ENCODE measurements at places on chromosomes 2 and 18. TPM values are rescaled to one million over a fixed set of nuclear protein-coding genes. Genes with fewer than 3 reads are reported as not detected.
A peak's percentile ranks its signal among the peaks of the same experiment; 100 is the strongest.

DNA sequence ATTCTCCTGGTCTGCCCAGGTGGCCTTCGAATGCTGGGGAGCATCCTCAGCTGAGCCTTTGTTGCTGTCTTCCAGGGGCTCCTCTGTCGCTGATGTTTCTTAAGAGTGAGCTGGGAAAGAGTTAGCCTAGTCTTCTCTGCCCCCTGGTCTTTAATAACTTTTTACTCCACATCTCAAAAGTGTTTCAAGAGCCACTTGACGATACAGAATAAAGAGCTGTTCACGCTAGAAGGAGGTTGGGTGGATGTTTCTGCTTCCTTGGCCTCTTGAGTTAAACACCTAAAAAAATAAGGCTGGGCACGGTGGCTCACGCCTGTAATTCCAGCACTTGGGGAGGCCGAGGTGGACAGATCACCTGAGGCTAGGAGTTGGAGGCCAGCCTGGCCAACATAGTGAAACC, 2.8 kb upstream of the BUB1 start:
- DNase-seq = peak; percentile 78
- no peaks in the 10 kb centered on the region for H3K4me1 ChIP-seq
- H3K27ac ChIP-seq = no peak overlapping the region

Gene GREB1L
- total RNA-seq = 0.28 TPM

Gene TEKT4
- total RNA-seq = 4.1 TPM

Gene VWC2L
- 0.25 TPM for total RNA-seq

- no peaks in the 10 kb centered on the region for H3K27me3 ChIP-seq
- H3K36me3 ChIP-seq = peaks cover 10% of the 10 kb centered on the region
- H3K4me1 ChIP-seq = peaks cover 3% of the 10 kb centered on the region
- H3K27ac ChIP-seq = no peak overlapping the region
- no peak for DNase-seq
These were observed 9.2 kb downstream of the PTMA start for GRCh38 chr2:231717281-231718171.

Gene STEAP3
- 4.3 TPM for total RNA-seq

GRCh38 chr2:117771969-117772630, 42.4 kb upstream of the DDX18 start:
- no peaks in the 10 kb centered on the region for H3K36me3 ChIP-seq
- no peak overlapping the region for H3K4me3 ChIP-seq

Gene STPG4
- total RNA-seq = 1.0 TPM

DNA sequence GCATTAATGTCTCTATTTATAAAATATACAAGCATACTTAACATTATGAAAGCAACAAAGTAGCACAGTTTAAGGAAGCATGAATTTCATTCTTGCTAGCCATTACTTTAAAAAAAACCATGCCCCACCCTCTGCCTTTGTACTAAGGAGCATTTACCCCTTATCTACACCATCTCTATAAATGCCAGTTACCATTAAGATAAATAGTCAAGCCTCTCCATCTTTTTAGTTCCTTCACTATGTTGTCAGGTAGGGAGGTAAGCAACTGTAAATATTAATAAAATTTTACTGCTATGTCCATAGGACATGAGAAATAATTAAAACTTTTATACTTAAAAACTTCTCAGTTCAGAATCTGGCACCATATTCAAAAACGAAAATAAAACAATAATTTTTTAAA, 42.1 kb downstream of the ROCK1 start:
- H3K36me3 ChIP-seq = peaks cover 2% of the 10 kb centered on the region
- no peak overlapping the region for H3K4me3 ChIP-seq
- no peak for DNase-seq
- no peaks in the 10 kb centered on the region for H3K27me3 ChIP-seq
- H3K4me1 ChIP-seq = no peaks in the 10 kb centered on the region
- H3K27ac ChIP-seq = no peak overlapping the region

Gene SNTG2
- 1.6 TPM for total RNA-seq

GRCh38 chr2:64730551-64731262, 77.0 kb upstream of the SERTAD2 start:
- DNase-seq = peak; percentile 90
- H3K4me3 ChIP-seq = peak overlapping the region; percentile 48
- H3K4me1 ChIP-seq = peaks cover 3% of the 10 kb centered on the region
- H3K27me3 ChIP-seq = no peaks in the 10 kb centered on the region
- no peaks in the 10 kb centered on the region for H3K36me3 ChIP-seq

- no peaks in the 10 kb centered on the region for H3K4me1 ChIP-seq
- no peak overlapping the region for H3K4me3 ChIP-seq
These were observed 14.1 kb downstream of the LAMA3 start for GRCh38 chr18:23703057-23703986.

DNA sequence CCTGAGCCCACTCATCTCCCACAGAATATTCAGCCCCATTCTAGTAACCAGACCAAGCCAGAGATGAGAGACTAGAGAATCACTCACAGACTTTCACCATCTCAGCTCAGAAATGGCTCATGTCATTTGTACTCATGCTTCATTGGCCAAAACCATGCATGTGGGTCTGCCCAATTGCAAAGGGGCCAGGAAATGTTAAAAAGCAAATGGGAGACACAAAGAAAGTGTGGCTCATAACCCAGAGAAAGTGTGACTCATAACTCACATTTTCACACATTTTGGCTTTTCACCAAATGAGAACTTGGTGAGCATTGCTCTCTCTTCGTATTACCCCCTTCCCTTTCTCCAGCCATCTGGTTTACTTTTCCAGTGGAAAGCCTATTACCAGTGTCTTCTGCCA, 66.2 kb downstream of the MDH1 start:
- H3K4me3 ChIP-seq = no peak overlapping the region
- no peaks in the 10 kb centered on the region for H3K36me3 ChIP-seq
- no peak overlapping the region for H3K27ac ChIP-seq
- no peaks in the 10 kb centered on the region for H3K27me3 ChIP-seq
- DNase-seq = no peak
- no peaks in the 10 kb centered on the region for H3K4me1 ChIP-seq

Gene OR6B2
- total RNA-seq = not detected

Gene FHOD3
- total RNA-seq = 4.4 TPM

DNA sequence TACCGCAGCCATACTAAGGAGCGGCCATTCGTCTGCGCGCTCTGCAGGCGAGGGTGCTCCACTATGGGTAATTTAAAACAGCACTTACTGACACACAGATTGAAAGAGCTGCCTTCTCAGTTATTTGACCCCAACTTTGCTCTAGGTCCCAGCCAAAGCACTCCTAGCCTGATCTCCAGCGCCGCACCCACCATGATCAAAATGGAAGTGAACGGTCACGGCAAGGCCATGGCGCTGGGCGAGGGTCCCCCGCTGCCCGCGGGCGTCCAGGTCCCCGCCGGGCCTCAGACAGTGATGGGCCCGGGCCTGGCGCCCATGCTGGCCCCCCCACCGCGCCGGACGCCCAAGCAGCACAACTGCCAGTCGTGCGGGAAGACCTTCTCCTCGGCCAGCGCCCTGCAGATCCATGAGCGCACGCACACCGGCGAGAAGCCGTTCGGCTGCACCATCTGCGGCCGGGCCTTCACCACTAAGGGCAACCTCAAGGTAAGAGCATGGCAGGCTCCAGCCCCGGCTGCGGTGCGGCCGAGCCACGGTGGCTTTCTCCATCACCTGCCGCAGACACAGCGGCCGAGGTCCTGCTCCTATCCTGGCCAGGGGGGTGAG, 15.5 kb downstream of the SALL3 start:
- H3K4me1 ChIP-seq = no peaks in the 10 kb centered on the region
- H3K36me3 ChIP-seq = no peaks in the 10 kb centered on the region
- H3K27ac ChIP-seq = no peak overlapping the region
- DNase-seq = no peak

GRCh38 chr18:55179835-55180234, 220.6 kb upstream of the CCDC68 start:
- no peak overlapping the region for H3K4me3 ChIP-seq
- no peak overlapping the region for H3K27ac ChIP-seq
- H3K4me1 ChIP-seq = peaks cover 11% of the 10 kb centered on the region
- DNase-seq = peak; percentile 63

Gene SLC14A1
- 10.5 TPM for total RNA-seq

Gene MAB21L4
- total RNA-seq = 2.9 TPM

Gene HAAO
- 12.5 TPM for total RNA-seq

DNA sequence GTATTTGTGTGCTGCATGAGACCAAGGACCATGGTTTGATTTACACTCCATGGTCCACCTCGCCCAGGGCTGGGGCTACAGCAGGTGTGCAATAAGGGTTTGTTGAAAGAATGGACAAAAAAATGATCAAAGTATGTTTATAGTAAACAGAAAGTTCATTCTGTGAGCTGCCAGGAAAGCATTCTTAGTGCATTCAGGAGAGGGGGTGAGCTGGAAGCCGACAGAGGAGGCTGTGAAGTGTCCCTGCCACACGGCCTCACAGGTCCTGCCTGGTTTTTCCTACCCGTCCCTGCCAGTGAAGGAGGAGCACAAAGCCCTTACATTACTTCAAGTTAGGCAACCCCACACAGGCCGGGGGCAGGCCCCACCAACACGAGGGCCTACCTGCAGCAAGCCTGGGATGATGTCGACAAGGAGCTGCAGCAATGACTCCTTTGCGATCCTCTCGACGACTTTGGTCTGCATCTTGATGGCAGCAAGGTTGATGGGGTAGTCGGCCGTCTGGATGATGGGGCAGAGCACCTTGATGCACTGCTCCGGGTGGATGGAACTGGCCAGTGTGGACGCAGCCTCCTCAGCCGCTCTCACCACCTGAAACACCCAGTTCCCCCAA, 63.2 kb upstream of the TFCP2L1 start:
- H3K27me3 ChIP-seq = no peaks in the 10 kb centered on the region
- H3K4me1 ChIP-seq = no peaks in the 10 kb centered on the region
- DNase-seq = no peak
- no peak overlapping the region for H3K27ac ChIP-seq

DNA sequence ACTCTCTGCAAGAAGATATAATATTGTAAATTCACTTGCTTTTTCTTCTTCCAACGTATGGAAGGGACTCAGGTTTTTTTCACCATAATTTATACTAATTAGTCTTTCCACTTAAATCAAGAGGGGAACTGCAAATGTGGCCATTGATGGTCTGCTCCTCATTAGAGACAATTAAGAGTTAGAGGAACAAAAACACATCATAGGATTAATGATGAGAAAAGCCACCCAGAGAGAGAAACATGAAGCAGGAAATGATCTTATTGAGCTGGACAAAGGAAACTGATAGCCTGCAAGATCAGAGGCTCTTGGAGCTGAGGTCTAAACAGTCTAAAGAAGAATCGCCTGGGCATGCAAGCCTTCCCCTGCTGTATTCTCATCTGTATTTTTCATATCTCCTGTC, 151.2 kb upstream of the NRP2 start:
- no peaks in the 10 kb centered on the region for H3K27me3 ChIP-seq
- no peak overlapping the region for H3K27ac ChIP-seq
- H3K4me1 ChIP-seq = no peaks in the 10 kb centered on the region
- H3K36me3 ChIP-seq = no peaks in the 10 kb centered on the region
- H3K4me3 ChIP-seq = no peak overlapping the region

Gene DLGAP1
- 11.8 TPM for total RNA-seq

Gene DES
- 23.9 TPM for total RNA-seq

Gene TSN
- total RNA-seq = 53.8 TPM

- no peak overlapping the region for H3K27ac ChIP-seq
- no peak for DNase-seq
- H3K27me3 ChIP-seq = no peaks in the 10 kb centered on the region
- no peaks in the 10 kb centered on the region for H3K36me3 ChIP-seq
- H3K4me3 ChIP-seq = no peak overlapping the region
These were observed 69.6 kb downstream of the MAPRE2 start for GRCh38 chr18:35110554-35111485.

- H3K4me3 ChIP-seq = no peak overlapping the region
- peak; percentile 32 for DNase-seq
- no peaks in the 10 kb centered on the region for H3K36me3 ChIP-seq
- peaks cover 5% of the 10 kb centered on the region for H3K4me1 ChIP-seq
- H3K27ac ChIP-seq = no peak overlapping the region
These were observed 16.9 kb downstream of the INPP4A start for GRCh38 chr2:98461498-98462049.

Gene BMPR2
- total RNA-seq = 55.0 TPM

- H3K4me3 ChIP-seq = no peak overlapping the region
- DNase-seq = no peak
These were observed 107.1 kb downstream of the LYPD6B start for GRCh38 chr2:149145314-149146295.

- H3K4me1 ChIP-seq = peaks cover 4% of the 10 kb centered on the region
- peak overlapping the region; percentile 31 for H3K27ac ChIP-seq
- no peaks in the 10 kb centered on the region for H3K27me3 ChIP-seq
These were observed 133.6 kb downstream of the SP3 start for GRCh38 chr2:173831312-173832229.

DNA sequence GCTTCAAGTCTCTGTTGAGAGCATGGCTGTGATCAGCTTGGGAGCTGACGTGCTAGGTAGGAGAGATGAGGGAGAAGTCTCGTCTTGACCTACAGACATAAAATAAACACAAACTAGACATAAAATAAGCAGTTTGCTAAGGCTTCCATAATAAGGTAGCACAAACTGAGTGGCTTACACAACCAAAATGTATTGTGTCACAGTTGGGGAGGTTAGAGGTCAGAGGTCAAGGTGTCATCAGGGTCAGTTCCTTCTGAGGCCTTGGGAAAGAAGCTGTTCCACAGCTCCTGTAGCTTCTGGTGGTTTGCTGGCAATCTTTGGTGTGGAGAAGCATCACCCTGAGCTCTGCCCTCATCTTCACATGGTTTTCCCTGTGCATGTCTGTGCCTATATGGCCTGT, 20.2 kb downstream of the DAW1 start:
- no peak overlapping the region for H3K27ac ChIP-seq
- DNase-seq = no peak
- H3K36me3 ChIP-seq = no peaks in the 10 kb centered on the region
- no peak overlapping the region for H3K4me3 ChIP-seq
- no peaks in the 10 kb centered on the region for H3K27me3 ChIP-seq

DNA sequence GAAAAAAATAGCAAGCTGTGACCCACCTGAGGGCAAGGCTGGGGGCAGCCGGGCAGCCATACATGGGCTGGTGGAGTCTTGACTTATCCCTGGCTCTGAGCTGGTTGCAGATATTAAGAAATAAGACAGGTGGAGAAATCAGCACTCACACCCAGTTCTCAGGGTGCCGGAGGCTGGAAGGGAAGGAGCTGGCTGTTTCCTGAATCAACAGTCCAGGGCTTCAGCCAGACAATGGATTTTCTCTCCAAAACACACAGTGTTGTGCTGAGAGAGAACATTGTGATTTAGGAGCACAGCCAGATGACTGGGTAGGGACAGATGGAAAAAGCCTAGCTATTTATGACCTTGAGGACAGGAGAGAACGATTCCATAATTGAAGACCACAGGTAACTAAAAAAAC, 208.8 kb downstream of the LDLRAD4 start:
- no peaks in the 10 kb centered on the region for H3K36me3 ChIP-seq
- H3K27ac ChIP-seq = peak overlapping the region; percentile 40
- no peaks in the 10 kb centered on the region for H3K4me1 ChIP-seq

- peak overlapping the region; percentile 59 for H3K27ac ChIP-seq
- DNase-seq = peak; percentile 51
- no peaks in the 10 kb centered on the region for H3K4me1 ChIP-seq
These were observed 44.6 kb downstream of the ITGB1BP1 start for GRCh38 chr2:9378433-9379390.

Gene ANKRD53
- 2.5 TPM for total RNA-seq
